Activated T-helper 1 cell treated with anti-CD3 and anti-CD28 coated beads, Interleukin-2, amount 50 U/mL, for 16 hours (primary cell): ENCODE measurements at places on chromosomes 5 and 9.

GRCh38 chr5:155562158-155562557 is 548.6 kb downstream of the KIF4B start:
- DNase-seq = no peak

DNA sequence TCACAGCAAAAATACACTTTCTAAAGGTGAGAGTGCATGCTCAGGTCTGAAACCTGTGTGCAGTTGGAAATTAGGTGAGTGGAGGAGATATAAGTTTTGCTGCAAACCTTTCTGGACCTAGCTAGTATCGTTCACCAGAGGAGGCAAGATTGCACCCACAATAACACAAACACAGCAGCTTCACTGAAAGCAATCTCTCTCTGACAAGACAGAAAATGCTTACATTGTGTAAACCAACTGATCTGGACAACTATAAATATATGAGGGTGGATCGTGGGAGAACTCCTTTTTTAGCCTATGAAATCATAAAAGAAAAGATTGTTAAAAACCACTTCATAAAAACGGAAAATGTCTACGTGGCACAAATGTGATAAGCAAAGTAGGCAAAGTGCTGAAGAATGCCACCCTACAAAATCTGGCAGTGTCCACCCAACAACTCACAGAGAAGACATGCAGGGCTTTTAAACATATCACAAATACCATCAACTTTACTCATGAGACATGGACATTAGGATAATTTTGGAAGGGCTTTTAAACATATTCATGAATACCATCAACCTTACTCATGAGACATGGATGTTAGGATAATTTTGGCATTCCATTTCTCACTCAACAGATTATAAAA is 134.3 kb downstream of the CDH18 start:
- no peak for DNase-seq

DNA sequence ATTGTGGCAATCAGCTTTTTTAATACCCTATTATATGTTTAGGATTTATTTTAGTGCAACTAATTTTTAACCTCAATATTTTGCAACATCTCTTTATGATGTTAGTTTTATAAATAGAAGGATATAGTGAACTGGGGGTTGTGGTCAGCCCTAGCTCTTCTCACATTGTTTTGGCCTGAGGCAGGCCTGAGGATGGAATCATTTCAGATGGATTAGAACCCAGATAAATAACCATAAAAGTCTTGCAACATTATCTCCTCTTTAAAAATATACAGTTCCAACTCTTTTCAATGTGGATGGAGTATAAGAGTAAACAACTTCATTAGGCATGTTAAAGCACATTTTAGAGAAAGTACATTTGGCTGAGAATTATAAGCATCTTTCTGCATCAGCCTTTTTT is 522.7 kb downstream of the NR2F1-AS1 start:
- no peak for DNase-seq

DNA sequence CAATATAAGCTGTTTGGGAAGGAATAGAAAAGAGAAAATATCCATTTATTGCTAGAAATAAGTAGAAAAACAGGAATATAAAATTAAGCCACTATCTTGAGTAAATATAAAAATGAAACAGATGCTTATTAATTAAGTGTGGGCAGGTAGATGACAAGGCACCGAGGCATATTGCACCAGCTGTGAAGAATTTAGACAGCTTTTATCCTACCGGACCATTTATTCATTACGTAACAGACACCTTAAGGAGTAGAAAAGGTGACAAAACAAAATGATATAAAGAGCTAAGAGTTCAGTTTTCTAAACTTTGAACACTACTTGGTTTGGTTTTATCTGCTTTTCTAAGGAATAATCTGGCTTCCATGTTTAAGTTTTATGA is 404.1 kb downstream of the PTPRD start:
- no peak for DNase-seq

DNA sequence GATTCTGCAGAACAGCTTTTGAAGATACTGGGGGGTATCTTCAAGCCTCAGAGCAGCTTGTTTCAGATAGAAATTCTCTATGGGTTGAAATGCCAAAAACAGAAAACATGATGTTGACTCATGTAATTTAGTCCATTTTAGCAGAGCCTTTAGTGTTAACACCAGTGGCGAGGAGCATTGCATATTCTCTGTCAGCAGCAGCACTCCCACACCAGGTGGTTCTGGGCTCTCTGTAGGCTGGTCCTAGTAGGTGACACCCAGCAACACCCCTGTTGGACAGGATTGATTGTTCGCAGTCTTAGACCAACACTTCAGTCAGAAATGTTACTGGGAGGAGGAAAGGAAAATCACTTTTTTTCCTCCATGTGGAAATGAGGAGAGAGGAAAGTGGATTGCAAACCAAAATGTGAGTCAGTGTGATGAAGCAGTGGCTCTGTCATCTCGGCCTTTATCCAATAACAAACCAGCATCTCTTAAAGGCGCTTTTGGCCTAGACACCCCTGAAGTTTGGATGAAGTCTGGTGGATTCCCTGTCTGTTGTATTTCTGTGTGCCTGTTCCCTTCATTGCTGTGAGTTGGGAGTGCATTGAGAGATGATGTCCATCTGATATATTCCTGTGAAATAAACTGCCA is 16.8 kb downstream of the SLC46A2 start:
- no peak for DNase-seq

GRCh38 chr5:37569466-37569865 is 190.3 kb downstream of the WDR70 start:
- no peak for DNase-seq

- DNase-seq = no peak
These were observed 970.9 kb downstream of the EFNA5 start for GRCh38 chr5:106699796-106700195.

- no peak for DNase-seq
These were observed 194.0 kb downstream of the FBXL7 start for GRCh38 chr5:15693933-15694332.

- no peak for DNase-seq
These were observed 637.2 kb upstream of the NUDT12 start for GRCh38 chr5:104199771-104200170.

GRCh38 chr5:4817767-4818166 is 322.4 kb upstream of the ADAMTS16 start:
- DNase-seq = no peak

DNA sequence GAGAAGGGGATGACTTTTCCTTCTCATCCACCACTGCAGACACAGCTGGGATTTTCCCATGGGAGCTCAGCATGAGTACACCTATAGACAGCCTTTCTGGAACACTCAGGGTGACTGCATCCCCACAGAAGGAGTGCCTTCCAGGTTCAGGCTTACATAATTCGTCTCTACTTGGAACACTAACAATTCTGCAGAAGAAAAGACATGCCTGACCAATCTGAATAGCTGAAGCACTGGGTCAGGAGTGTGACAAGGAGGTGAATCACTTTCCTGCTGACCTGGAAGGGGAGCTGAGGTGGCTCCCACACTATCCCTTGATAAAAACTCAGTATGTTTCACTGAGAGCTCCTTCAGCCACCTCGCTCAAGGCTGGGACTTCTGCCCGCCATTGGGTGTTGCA is 425.3 kb downstream of the TLR4 start:
- DNase-seq = no peak

DNA sequence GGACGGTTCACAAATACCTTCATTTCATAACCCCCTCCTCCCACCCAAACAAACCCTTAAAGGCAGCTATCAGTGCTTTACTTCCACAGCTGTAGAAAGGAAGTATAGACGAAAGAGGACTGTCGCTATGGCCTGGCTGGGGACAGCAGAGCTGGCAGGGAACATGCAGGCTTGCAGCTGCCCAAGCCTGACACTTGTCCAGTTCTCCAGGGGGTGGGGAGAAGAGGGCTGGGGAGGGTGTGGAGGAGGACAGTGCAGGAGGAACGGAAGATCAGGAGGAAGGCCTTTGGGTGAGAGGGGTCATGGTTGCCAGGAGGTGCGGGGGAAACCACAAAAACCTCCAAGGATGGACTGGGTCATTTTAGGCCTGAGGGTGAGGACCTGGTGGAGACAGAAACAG is 25.9 kb downstream of the ARPC5L start:
- DNase-seq = no peak

GRCh38 chr9:34988218-34989002 is 1.1 kb upstream of the DNAJB5 start:
- no peak for DNase-seq

GRCh38 chr5:9381464-9381863 is 164.4 kb downstream of the SEMA5A start:
- no peak for DNase-seq

GRCh38 chr9:131845305-131846298 is 105.7 kb upstream of the RAPGEF1 start:
- DNase-seq = no peak

- no peak for DNase-seq
These were observed 559 bp downstream of the ROR2 start for GRCh38 chr9:91949392-91949945.

DNA sequence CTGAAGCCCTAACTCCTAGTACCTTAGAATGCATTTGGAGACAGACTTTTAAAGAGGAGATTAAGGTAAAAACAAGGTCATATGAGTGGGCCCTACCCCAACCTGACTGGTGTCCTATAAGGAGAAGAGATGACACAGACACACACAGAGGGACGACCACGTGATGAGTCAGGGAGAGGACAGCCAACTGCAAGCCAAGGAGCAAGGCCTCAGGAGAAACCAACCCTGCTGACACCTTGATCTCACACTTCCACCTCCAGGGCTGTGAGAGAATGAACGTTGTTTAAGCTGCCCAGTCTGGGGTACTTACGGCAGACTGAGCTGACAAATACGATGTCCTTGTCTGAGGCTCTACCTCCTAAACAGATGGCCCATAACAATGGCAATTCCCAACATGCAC is 93.6 kb downstream of the ROR2 start:
- no peak for DNase-seq
